K562 (cell line): ENCODE measurements at places on chromosomes 16 and 17. TPM values are rescaled to one million over a fixed set of nuclear protein-coding genes. Genes with fewer than 3 reads are reported as not detected.

DNA sequence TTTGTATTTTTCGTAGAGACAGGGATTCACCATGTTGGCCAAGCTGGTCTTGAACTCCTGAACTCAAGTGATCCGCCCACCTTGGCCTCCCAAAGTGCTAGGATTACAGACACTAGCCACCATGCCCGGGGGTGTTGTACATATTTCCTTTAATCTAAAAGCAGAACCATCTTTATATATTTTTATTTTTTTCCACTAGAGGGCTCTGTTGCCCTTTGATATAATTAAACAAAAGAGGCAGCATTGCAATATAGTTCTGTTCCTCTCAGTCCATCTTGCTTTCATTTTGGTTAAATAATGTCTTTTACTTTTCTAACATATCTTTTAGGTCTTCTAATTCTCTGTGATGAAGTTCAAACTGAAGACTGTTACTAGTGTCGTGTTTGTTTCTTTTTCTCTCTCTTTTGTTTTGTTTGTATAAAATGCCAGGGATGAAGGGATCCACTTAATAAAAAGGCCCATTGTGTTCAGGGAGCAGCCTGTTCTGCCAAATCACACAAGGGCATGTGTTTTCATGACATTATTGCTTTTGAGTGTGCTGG, 23.4 kb downstream of the WWOX start:
- no peaks in the 10 kb centered on the region for H3K27me3 ChIP-seq
- H3K36me3 ChIP-seq: peaks cover 3% of the 10 kb centered on the region; the same call in 2 of the 3 replicates
- no peak overlapping the region for H3K4me3 ChIP-seq
- no peak overlapping the region for H3K27ac ChIP-seq
- H3K4me1 ChIP-seq: no peaks in the 10 kb centered on the region

The TP53TG3 gene
- total RNA-seq: 2.8 TPM in 2 replicates

DNA sequence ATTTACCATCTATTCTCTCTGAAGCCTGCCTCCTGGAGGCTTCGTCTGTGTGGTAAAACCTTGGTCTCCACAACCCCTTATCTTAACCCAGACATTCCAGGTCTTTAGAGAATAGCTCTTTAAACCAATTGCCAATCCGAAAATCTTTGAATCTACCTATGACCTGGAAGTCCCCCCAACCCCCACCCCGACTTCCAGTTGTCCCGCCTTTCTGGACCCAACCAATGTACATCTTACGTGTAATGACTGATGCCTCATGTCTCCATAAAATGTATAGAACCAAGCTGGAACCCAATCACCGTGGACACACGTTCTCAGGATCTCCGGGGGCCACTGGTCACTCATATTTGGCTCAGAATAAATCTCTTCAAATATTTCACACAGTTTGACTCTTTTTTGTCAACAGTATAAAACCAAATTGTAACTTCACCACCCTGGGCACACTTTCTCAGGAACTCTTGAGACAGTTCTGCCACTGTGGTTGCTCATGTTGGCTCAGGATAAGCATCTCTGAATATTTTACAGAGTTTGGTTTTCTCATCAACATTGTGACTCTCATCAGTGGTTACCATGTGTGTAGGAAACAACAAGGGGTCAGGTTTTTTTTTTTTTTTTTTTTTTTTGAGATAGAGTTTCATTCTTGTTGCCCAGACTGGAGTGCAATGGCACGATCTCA, 18.1 kb upstream of the DNAH17 start:
- peaks cover 8% of the 10 kb centered on the region; the same call in 2 of the 3 replicates for H3K27me3 ChIP-seq
- no peak overlapping the region for H3K4me3 ChIP-seq
- H3K4me1 ChIP-seq: no peaks in the 10 kb centered on the region; the same call in 1 of the 3 replicates
- no peak for DNase-seq

DNA sequence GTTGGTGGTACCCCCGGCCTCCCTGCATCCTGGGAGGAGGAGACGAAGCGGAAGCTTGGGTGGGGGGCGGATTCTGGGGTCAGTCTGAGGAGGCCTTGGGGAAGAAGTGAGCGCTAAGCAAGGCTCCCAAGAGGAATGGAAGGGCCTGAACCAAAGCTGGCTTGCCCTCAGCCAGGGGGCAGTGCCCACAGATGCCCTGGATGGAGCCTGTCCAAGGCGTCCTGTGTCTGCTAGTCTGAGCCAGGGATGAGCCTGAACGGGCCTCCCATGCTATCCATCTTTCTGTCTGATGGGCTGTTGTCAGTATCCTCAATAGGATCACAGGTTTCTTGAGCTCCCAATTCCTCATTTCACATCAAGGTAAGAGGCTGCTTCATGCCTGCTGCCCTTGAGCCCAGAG, 122.3 kb upstream of the LHX1 start:
- DNase-seq: no peak
- no peaks in the 10 kb centered on the region for H3K4me1 ChIP-seq
- H3K27ac ChIP-seq: no peak overlapping the region
- H3K27me3 ChIP-seq: peaks cover 87% of the 10 kb centered on the region
- H3K36me3 ChIP-seq: no peaks in the 10 kb centered on the region
- H3K4me3 ChIP-seq: no peak overlapping the region
